ENCODE measurements at places on chromosomes 7 and 10.

DNA sequence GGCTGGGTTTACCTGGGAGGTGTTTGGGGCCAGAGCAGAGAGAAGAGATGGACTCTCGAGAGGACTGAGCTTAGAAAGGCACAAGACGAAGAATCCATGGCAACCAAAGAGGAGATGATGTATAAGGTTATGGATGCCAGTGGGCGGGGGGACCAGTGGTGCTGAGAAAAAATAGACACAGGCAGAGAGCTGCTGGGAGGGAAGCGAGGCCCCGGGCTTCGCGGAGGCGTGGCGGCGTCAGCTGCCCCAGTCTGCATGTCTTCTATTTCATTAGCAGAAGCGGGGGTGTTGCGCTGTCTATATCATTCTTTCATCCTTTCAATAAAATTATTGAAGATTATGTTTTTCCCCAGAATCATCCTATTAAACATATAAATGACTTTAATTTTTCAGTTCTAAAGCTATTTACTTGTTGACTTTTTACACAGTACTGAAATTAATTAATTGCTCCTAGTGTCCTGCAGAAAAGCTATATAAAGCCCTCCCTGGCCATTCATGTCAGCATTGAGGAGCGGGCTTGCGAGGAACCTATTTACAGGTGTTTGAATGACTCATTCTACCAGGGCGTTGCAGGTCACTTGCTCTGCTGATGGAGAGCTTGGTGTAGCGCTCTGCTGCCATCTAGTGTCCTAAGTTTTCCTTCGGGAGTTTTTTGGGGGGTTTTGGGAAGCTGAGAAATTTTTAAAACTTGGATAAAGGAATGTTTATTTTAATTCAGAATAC lies 42.9 kb upstream of the BHLHA15 start:
- DNase-seq: peak; percentile 62

DNA sequence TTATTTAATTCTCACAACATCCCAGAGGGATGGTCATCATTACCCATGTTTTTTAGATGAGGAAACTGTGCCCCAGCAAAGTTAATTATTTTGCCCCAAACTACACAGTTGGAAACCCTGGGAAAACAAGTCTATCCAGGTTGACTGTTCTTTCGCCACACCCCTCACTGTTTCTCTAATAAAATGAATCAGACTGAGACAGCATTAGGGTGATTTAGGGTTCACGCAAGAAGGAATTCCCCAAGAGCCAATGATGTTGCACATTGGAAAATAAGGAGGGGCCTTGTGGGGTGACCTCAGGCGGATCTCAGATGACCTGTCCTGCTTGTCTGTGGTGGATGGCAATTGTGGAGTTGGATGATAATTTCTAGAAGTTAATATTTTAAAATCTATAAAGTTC lies 135.7 kb upstream of the TBX20 start:
- no peak for DNase-seq

GRCh38 chr10:4820804-4821401 lies 5.1 kb upstream of the AKR1E2 start:
- no peak for DNase-seq

DNA sequence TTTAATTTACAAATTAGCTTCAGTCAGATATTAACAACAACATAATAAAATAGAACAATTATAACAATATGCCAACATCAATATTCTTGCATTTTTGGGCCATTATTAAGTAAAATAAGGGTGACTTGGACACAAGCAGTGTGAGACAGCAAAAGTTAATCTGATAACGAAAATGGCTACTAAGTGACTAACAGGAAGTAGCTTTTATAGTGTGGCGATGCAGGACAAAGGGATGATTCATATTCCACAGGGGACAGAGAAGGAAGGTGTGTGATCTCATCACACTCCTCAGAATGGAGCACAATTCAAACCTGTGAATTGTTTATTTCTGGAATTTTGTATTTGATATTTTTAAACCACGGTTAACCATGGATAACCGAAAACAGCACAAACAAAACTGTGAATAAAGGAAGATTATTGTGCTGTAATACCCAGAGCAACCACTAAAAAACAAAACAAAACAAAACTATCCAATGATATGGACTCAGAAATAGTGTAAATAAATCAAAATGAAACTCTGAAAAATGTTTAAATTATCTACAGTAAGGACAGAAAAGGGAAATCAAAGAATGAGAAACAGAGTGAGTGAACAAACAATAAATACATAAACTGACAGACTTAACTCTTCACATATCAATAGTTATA lies 66.9 kb upstream of the TFEC start:
- no peak for DNase-seq

DNA sequence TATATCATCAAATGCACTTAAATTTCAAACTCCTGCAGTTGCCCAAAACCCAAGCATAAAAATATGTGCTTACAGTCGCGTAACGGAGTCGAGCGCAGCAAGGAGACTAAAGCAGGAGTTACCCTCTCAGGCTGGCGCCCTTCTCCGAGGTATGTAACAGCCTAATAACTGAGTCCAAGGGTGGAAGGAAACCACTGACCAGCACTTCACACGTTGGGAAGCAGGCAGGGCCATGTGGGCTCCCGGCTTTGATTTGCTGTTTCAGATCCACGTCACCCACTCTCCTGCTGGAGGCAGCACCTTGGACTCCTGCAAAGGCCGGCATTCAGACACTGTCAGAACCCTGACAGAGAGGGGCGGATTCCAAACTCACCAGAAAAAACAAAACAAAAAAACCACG lies 123.8 kb downstream of the DIP2C start:
- no peak for DNase-seq

DNA sequence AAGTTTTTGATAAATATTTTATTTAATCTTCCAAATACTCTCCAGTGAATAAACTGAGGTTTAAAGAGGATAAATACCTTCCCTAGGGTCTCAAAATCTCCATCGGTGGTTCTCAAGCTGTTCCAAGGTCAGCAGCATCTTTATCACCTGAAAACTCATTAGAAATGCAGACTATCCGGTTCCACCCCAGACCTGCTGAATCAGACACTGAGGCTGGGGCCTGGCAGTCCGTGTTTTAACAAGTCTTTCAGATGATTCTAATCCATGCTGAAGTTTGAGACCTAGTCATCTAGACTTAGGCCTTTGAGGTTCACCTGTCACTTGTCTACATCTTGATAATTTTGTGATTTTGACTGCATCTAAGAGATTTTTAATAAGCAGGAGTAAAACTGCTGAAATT lies 37.5 kb downstream of the PLEKHA8 start:
- DNase-seq: no peak

GRCh38 chr10:86699541-86699940 lies 31.2 kb downstream of the LDB3 start:
- DNase-seq: no peak

GRCh38 chr10:71753091-71753959 lies 20.0 kb downstream of the VSIR start:
- DNase-seq: no peak

DNA sequence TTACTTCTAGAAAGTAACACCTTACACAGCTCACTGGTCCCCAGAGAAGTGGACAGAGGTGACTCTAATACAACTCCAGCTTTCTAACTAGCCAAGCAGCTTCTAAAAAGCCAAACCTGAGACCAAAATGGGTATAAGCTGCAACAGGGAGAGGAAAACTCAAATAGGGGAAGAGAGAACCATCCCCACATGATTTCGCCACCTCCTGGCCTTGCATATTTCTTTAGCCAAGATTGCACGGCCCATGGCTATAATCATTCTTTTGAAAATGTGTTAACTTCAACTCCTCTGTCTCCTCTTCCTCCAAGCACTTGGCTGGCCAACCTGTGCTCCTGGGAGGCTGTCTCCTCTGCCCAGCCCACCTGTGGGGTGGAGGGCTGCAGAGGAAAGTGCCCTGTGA lies 28.7 kb downstream of the NUP42 start:
- no peak for DNase-seq

DNA sequence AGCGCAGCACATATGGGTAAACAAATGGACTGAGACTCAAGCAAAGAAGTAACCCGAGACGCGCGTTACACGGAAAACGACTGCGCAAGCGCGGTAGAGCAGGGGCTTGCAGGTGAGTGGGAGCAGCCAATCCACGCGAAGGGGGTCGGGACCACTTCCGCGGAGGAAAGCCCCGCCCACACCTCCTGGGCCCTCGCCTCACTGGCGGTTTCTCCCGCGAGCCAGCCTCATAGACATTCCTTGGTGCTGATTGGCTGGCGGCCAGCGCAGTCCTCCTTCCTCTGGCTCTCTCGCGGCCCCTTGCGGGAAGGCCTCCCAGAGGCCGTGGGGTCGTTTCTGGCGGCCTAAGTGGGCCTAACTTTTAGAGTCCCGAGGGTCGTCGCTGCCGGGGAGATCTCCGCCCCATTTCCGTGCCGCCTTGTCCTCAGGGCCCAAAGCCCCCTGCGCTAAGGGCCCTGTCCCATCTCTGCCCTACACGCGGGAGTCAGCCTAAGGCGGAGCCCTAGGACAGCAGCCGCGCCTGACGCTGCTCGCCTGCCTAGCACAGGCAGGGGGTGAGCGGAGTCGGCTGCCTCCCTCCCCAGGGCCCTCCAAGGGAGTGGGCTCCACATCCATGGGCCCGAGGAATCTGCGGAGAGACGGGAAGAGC lies 9.1 kb upstream of the FXYD4 start:
- DNase-seq: peak; percentile 95

- no peak for DNase-seq
Observed at GRCh38 chr10:82161264-82161663, 286.3 kb downstream of the NRG3 start.

DNA sequence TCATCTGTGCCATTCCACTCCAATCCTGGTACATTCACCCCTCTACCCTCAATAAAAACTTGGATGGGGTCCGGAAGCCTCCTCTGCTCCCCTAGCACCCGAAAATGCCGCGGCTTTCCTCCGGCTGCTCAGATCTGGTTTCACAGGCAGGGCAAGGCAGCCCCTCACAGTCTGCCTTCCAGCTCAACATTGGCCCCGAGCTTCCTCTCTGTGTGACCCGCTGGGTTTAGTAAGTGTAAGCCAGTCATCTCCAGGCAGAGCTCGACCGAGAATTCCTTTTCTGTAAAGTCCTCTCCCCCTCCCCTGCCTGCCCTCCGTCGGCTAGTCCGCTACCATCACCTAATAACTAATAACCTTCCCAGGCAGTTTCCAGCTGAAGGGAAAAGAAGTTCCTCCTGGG lies 3.4 kb downstream of the INHBA start:
- DNase-seq: peak; percentile 59

- DNase-seq: no peak
Observed at GRCh38 chr7:81637534-81637933, 132.3 kb downstream of the HGF start.

DNA sequence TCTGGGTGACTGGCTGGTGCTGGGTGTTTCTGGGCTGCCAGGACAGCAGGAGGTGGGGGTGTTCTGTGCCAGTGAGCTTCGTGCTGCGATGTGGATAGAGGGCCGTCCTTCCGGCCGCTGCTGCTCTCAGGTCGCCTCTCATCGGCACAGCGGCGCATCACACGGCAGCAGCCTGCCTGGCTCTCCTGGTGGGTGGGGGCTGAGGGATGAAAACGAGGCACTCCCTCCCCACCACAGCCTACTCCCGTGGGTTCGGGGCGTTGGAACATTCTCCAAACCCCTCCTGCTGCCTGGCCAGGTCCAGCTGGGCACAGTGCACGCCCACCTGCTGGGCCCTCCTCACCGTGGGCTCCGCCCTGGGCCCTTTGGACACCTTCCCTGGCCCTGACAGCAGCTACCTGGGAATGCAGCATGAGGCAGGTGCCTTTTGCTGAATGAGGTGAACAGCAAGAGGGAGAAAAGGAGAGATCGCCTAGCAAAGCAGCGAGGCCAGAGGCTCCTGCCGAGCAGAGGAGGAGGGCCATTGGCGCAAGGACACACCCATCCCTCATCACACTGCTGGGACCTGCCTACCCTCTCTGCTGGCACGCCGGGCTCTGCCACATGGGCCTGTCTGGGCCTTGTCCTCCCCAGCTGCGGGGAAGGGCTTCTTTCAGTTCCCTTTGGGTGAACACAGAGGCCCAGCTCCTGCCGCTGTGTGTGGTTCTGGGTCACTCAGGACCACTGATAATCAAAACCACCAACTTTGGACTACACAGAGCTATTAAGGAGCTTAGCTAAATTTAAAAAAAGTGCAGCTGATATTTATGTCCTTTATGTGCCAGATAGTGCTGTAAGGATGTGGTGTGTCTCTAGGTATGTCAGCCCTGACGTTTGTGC lies 33.4 kb downstream of the INPP5A start:
- DNase-seq: no peak

- DNase-seq: no peak
Observed at GRCh38 chr10:109698882-109699664, 224.2 kb downstream of the XPNPEP1 start.

DNA sequence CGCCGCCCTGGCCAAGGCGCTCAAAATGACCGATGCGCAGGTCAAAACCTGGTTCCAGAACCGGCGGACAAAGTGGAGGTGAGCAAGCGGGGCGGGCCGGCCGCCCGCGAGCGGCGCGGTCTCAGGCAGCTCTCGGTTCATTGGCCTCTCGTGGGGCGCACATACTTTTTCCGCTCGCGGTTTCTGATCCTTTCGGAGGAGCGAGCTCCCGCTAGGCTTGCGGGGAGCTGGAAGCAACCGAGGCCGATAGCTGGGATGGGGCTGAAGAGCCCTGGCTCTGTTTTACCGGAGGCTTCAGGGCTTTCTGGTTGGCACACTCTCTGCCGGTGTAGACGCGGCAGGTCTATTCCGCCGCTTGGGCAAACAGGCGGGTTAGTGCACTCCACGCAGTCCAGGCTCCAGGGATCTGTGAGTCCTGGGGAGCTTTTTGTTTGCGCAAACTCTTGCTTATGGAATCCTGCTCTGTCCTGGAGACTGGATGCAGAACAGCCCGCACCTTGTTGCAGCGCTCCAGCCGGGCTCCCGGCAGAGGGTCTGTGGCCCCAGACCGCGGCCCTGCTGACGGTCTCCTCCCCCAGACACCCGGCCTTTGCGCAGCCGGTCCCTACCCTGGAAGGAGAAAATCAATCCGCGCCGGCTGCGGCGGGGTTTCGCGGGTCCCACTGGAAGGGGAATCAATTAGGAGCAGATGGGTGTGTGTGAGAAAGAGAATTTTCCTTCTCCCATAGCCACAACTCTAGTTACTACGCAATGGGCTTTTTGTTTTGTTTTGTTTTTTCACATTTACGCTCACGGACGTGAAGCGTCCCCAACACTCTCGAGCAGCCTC lies 3.4 kb downstream of the TLX1 start:
- DNase-seq: no peak

- no peak for DNase-seq
Observed at GRCh38 chr7:96308253-96308949, 13.5 kb downstream of the SLC25A13 start.
